ENCODE measurements at places on chromosomes 4 and X.

- DNase-seq, result no peak
Measured at GRCh38 chr4:3369781-3370674, 71.7 kb upstream of the HGFAC start.

- no peak for DNase-seq
Measured at GRCh38 chr4:98626350-98626749, 32.1 kb downstream of the TSPAN5 start.

- no peak for DNase-seq
Measured at GRCh38 chrX:17519358-17519757, 144.4 kb downstream of the NHS start.

DNA sequence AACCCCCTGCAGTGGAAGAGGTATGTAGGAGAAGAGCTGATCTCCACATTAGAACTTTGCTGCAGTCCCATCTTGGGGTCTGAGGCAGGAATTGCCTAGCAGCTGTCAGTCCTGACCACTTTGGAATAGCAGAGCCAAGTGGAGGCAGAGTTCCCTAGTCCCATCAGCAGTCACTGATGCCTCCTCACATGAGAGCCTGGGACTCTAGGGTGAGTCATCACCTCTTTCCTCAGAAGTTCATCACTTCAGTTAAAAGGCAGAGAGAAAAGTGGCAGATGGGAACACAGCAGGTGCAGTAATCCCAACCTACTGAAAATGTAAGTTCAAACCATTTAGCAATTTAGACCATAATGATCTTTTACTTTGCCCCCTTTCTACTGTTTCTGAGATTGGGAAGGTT is 73.9 kb upstream of the MED14 start:
- DNase-seq, result no peak

- DNase-seq, result no peak
Measured at GRCh38 chr4:181849472-181849871, 393.7 kb upstream of the TENM3 start.

GRCh38 chrX:105645667-105646357 is 176.5 kb upstream of the NRK start:
- DNase-seq, result no peak

GRCh38 chrX:101659601-101660063 is at the start of gene ARMCX2:
Gene ARMCX2 (minus strand): TSS chrX:101659850. CDS start chrX:101657588, 2,262 bp downstream.
- no peak for DNase-seq

DNA sequence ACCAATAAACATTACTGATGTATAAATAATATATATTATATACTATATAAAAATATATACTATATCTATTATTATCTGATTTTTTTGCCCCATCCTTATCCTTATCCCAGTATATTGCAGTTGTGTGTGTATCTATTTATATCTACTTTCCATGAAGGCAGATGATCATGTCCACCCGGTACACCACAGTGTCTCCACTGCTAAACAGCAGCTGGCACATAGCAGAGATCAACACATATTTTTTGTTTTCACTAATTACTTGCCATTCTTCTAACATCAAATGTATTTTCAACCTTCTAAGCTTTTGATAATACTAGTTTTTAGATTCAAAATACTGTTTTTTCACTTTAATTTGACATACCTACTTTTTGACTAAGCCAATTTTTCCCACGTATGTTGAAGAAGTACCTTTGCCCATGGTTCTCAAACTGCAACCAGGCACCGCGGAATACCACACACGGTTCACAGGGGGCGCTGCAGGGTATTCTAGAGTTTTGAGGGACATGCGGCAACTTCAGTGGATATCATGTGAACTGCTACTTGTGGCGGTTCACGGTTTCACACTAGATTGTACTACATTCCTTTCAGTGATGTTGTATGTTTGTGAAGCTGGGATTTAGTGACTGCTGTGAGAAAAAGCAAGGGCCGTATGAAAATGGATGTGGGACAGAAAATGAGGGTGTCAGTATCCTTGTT is 182.5 kb upstream of the NPY2R start:
- no peak for DNase-seq

DNA sequence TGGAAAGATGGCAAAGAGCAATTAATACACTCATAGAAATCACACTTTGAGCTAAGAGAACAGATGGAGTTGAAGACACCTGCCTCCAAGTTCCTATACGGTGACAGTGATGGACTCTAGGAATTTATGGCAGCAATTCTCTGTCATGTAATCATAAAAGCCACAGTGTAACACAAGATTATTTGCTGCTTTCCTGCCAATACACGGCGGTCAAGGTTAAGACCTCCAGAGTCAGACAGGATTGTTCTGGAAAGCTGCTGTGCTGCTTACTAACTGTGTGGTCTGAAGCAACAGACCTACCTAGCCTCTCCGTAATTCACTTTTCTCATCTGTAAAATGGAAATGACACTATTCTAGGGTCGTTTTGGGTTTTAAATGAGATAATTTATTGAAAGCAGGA is 14.6 kb upstream of the KIT start:
- DNase-seq, result no peak
